Kidney tubule cell (primary cell): ENCODE measurements at places on chromosomes 4 and X.

DNA sequence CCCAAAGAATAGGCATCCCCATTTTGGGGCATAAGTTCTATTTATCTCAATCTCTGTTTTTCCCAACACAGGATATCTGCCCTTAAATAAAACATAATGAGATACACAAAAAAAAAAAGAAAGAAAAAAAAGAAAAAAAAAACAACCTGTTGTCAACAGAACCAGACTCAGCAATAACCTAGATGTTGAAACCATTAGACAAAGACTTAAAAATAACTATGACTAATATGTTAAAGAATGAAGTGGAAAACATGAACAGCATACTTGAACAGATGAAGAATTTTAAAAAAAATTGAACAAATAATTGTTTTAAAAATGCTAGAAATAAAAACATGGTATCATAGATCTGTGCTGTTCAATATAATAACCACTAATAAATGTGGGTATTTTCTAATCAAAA lies 93.4 kb upstream of the RXFP1 start:
- DNase-seq = no peak

DNA sequence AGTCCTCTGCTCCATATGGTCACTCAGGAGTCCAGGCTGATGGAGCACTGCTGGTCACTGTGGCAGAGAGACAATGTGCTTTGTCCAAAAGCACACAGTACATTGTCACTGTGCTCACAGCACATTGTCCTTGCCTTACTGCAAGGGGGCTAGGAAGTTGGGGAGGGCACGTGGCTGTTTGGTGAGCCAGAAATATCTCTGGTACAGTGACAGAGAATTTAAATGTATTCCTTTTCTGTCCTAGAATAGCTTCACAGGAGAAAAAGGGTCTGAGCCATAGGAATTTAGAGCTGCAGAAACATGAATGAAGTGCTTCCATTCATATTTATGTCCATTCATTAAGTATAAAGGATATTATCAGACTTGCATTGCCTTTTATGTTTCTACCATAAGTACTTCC lies 110.8 kb upstream of the TRIM2 start:
- no peak for DNase-seq

- peak; percentile 71 for DNase-seq
These were observed 224.0 kb upstream of the HHIP start for GRCh38 chr4:144421839-144422565.

DNA sequence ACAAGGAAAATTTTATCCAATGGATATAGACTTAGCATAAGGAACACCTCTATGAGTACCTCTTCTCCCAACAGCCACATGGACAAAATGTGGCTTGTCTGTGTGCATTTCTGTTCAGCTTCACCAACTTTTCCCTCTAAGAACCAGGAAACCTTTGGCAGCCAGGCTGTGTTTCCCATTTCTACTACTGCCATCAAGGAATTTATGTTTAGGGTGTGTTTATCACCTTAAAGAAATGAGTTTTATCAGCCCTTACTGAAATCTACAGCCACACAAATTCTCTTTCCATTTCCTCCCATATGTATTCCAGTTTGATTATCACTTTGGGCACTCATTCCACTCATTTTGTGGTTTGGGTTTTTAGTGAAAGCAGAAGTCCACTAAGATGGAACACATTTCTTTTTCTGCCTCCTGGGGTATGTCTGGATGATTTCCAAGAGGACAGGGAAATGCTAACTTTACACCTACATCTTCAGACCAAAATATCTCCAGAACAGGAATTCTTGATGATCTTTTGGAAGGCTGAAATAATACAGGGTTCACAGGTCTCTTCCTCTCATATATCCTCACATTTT lies 82.6 kb upstream of the MAOA start:
- DNase-seq = no peak

GRCh38 chrX:15664487-15665444 lies at the start of gene CLTRN:
Gene CLTRN (minus strand): TSS chrX:15664805. CDS start chrX:15664775, 30 bp downstream.
- peak; percentile 78 for DNase-seq

- no peak for DNase-seq
These were observed 345.5 kb upstream of the FSTL5 start for GRCh38 chr4:162509333-162509732.

DNA sequence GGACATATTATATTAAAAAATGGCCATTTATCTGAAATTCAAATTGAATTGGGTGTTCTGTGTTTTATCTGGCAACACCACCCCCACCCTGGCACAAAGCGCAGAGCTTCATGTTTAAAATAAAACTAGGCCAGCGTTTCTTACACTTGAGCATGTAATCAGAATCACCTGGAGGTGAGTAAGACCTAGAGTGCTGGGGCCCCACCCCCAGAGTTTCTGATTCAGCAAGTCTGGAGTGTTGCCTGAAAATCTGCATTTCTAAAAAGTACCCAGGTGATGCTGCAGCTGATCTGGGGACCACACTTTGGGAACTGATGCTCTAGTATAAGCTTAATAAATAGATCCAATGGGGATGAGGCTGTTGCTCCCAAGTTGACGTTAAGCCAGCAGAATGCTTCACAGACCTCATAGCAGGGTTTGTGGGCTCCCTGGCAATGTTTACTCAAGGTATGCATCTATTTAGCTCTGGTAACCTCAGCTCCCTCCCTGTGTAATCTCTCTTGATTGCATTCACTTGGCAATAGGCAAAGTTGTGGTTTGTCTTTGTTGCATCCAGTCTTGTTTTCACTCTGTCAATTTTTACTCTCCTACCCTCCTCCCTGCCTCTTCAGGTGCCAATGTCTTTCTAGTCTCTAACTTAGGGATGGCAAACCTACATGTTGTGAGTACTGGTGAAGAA lies 99.8 kb upstream of the TEX13D start:
- DNase-seq = no peak

- DNase-seq = no peak
These were observed 4.2 kb upstream of the CXCL1 start for GRCh38 chr4:73864961-73865360.

- DNase-seq = peak; percentile 94
These were observed 12.7 kb upstream of the CXCL8 start for GRCh38 chr4:73727685-73728084.
